Large intestine (tissue), 12 donors: ENCODE measurements at places on chromosomes 3 and 15. TPM values are rescaled to one million over a fixed set of nuclear protein-coding genes. Genes with fewer than 3 reads are reported as not detected.
A peak's percentile ranks its signal among the peaks of the same experiment; 100 is the strongest.

The SCAANT1 gene
- polyA plus RNA-seq, result 1.8 TPM

The COL6A5 gene
- 2.2 TPM for polyA plus RNA-seq

The UTS2B gene
- polyA plus RNA-seq, result 0.24 TPM

DNA sequence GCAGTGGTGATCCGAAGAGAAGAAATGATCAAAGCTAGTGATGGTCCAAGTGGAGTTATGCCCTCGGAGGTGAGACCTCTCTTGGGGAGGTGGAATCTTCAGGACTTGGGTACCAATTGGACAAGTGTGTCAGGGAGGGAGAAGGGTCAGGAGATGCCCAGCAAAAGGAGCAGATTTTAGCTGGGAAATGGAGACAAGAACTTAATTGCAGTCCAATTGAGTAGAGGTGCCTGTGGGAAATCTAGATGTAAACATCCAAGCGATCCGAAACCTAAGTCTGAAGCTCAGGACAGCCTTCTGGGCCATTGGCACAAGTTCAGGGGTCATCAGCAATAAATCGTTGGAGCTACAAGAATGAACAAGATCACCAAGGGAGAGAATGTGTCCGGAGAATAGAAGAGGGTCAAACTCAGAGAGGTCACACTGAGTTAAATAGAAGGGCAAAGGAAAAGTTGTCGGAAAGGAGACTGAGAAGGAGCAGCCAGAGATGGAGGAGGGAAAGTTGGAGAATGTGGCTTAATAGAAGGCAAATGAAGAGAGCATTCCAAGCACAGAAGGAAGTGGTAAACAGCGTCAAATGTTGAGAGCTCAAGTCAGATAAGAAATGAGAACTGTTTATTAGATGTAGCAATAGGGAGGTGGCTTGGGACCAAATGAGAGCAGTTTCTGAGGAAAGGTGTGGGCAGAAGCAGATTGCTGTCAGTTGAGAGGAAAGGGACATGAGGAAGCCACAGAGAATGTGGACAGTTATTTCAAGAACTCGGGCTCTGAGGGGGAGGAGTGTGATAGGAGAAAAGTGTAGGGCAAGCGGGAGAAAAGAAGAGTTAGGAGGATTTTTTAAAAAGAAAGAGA is 64.2 kb upstream of the FNDC3B start:
- H3K4me1 ChIP-seq, result no peaks in the 10 kb centered on the region
- no peaks in the 10 kb centered on the region for H3K36me3 ChIP-seq
- no peaks in the 10 kb centered on the region for H3K27me3 ChIP-seq
- H3K27ac ChIP-seq, result no peak overlapping the region
- H3K4me3 ChIP-seq, result no peak overlapping the region

GRCh38 chr3:44104668-44105321 is 136.9 kb upstream of the TOPAZ1 start:
- peaks cover 19% of the 10 kb centered on the region for H3K4me1 ChIP-seq
- peak; percentile 53 for DNase-seq
- no peak overlapping the region for H3K4me3 ChIP-seq
- peak overlapping the region; percentile 65 for H3K27ac ChIP-seq
- no peaks in the 10 kb centered on the region for H3K27me3 ChIP-seq

- no peak overlapping the region for H3K4me3 ChIP-seq
- no peak for DNase-seq
- no peaks in the 10 kb centered on the region for H3K36me3 ChIP-seq
- H3K27me3 ChIP-seq, result no peaks in the 10 kb centered on the region
Observed at GRCh38 chr15:78259232-78259631, 5.1 kb upstream of the DNAJA4 start.

DNA sequence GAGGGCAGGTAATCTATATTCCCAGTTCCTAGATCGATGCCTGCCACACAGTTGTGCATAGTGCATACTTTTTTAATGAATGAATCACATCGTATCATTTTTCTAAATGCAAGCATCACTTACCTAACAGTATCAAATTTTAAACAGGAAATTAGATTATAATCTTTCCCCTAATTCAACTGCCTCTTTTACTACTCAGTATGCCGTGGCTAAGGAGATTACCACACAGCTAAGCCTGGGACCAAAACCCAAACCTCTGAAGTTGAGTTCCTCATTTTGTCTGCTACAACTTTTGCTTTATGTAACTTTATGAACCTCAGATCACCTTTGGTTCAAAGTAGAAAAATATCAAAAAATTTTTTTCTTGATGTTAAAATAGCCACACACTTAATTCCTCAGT is 53.2 kb upstream of the FNDC3B start:
- H3K36me3 ChIP-seq, result no peaks in the 10 kb centered on the region
- no peak for DNase-seq
- no peaks in the 10 kb centered on the region for H3K4me1 ChIP-seq
- H3K27ac ChIP-seq, result no peak overlapping the region
- H3K4me3 ChIP-seq, result no peak overlapping the region

- H3K27me3 ChIP-seq, result no peaks in the 10 kb centered on the region
- DNase-seq, result peak; percentile 4
- no peak overlapping the region for H3K27ac ChIP-seq
- no peaks in the 10 kb centered on the region for H3K4me1 ChIP-seq
Observed at GRCh38 chr15:61459785-61460707, 230.9 kb upstream of the RORA start.

DNA sequence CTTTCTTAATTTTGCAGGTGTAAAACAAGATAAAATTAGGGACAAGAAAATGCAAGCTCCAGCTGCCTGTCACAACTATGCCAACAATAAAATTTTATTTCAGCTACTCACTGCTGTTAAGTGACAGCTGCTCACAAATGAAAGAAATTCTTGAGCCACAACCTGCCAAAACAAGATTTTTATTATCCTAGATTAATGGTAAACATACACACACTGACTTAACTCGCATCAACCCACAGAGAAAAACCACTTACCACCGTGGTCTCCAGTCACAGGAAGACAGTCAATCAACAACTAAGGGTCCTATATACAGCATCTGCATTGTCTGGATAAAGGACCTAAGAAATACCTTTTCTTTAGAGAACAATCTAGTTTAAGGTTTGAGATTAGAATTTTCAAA is 31.3 kb downstream of the EFL1 start:
- H3K4me3 ChIP-seq, result no peak overlapping the region
- no peak for DNase-seq
- H3K36me3 ChIP-seq, result peaks cover 25% of the 10 kb centered on the region
- peaks cover 11% of the 10 kb centered on the region for H3K4me1 ChIP-seq
- H3K27me3 ChIP-seq, result no peaks in the 10 kb centered on the region

DNA sequence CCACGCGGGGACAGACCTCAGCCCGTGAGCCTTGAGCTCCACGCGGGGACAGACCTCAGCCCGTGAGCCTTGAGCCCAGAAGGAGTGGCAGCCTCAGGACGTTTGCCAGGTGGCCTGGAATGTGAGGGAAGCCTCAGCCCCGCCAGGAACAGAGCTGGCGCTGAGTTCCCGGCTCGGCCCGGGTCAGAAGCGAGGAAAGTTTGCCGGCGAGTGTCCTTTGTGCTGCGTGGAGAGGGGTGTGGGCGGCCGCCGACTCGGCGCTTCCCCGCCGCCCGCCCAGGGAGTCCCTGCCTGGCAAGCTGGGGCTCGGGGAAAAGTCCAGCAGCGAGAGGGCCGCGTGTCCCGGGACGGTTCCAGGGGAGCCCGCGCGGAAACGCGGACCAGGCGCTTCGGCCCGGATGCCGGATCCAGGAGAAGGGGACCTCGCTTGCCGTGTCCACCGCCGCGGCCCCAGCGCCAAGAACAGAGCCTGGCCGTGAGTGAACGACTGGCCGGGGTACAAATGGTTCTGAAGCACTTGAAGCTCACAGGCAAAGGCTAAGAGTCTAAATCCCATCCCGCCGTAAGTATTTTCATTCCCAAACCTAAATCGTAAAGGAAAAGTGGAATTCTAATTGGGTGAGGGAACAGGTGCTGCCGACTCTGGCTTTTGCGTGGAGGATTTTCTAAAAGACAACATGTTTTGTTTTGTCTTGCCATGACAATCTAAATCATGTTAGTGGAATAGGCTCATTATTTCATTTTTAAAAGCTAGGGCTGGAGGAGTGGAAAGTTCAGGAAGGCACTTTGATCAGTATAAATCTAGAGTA is 1.7 kb downstream of the LRRN1 start:
- H3K4me1 ChIP-seq, result peaks cover 5% of the 10 kb centered on the region
- no peaks in the 10 kb centered on the region for H3K36me3 ChIP-seq
- peak overlapping the region; percentile 76 for H3K4me3 ChIP-seq
- peak overlapping the region; percentile 80 for H3K27ac ChIP-seq
- DNase-seq, result peak; percentile 75
- peaks cover 18% of the 10 kb centered on the region for H3K27me3 ChIP-seq

DNA sequence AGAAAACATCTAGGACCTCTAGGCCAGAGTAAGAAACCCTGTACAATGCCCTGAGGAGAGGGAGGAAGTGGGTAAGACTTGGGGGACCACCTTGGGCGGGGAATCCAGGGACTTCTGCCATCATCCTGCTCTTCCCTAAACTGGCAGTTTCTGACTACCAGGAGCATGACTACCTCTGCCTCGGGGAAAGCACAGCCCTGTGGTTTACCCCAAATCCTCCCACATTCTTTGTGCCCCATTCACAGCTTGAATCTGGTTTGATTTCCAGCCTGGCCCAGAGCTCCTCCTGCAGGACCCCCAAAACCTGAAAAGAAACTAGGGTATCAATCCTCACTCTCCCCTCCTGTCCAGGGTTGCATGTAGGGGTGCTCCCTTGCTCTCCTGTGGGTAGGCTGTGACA is 4.7 kb downstream of the C3orf18 start:
- peaks cover 15% of the 10 kb centered on the region for H3K27me3 ChIP-seq
- no peak overlapping the region for H3K4me3 ChIP-seq
- H3K36me3 ChIP-seq, result no peaks in the 10 kb centered on the region
- no peak overlapping the region for H3K27ac ChIP-seq
- DNase-seq, result no peak

DNA sequence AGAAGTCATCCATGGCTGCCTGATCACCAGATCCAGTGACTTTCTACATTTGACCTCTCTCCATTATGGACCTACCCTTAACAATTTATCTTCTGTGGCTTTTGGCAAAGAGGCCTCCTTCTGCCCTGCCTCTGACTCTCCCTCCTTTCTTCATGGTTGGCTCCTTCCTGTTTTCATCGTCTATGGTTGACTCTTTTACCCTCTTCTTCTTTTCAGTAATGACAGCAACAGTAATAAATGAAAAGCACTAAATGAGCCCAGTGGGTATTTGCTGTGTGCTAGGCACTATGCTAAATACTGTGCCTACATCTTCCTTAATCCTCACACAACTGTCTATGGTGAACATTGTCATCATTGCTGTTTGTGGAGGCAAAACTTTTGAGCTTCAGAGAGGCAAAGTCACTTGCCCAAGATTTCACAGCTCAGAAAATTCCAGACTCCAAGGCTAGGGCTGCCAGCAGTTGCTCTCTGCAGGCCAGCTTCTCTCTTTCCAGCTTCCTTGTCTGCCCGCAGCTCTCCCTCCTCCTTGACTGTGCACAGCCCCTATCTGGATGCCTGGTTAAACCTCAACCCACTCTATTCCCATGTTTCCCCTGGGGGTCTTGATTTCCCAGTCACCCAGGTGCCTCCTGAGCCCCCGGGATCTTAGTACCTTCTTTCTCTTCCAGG is 24.6 kb downstream of the ITPR1 start:
- no peaks in the 10 kb centered on the region for H3K27me3 ChIP-seq
- no peak overlapping the region for H3K4me3 ChIP-seq

DNA sequence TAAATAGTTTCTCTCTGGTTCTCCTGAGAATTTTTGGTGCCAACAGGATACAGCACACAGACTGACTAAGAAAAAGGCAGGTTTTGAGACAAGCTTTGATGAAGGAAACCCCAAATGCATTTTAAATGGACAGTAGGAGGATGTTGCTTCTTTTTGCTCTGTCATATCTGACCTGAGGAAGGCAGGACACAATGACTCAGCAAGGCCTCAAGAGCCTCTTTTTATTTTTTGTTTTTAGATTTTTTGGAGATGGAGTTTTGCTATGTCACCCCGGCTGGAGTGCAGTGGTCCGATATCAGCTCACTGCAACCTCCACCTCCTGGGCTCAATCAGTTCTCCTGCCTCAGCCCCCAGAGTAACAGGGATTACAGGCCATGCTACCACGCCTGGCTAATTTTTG is 16.9 kb upstream of the KNG1 start:
- H3K4me3 ChIP-seq, result no peak overlapping the region
- DNase-seq, result no peak
- no peaks in the 10 kb centered on the region for H3K27me3 ChIP-seq
- no peak overlapping the region for H3K27ac ChIP-seq
- no peaks in the 10 kb centered on the region for H3K4me1 ChIP-seq
- no peaks in the 10 kb centered on the region for H3K36me3 ChIP-seq

DNA sequence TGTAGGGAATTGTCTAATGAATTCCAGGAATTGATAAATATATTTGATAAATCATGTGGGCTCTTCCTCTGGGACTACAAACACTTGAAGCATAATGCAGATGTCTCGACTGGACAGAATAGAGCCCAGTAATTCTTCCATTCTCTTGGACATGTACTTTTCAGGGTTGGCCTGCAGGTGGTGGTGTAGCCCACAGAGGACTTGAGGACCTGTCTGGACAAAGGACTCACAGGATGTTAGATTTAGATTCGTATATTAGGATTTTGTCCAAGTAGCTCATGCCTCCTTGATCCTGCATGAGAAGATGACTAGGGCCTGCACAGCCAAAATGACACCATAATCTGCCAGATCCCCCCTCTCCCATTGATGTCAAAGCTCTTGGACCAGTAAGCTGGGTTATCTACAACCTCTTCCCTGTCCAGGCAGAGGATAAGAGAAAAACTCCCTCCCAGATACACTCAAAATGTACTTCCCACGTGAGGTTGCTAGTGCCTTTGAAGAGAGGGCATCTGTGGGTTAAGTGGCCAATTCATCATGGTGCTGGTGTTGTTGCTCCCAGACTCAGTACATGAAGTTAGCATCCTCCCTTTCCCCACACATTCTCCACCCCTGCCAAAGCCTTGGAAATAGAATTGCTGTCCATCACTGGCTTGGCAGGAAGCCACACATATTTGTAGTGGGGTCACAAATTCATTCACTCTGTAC is 88.6 kb upstream of the ZNF280D start:
- no peaks in the 10 kb centered on the region for H3K36me3 ChIP-seq
- H3K27ac ChIP-seq, result no peak overlapping the region
- peak; percentile 44 for DNase-seq
- H3K27me3 ChIP-seq, result no peaks in the 10 kb centered on the region
- H3K4me1 ChIP-seq, result no peaks in the 10 kb centered on the region

- DNase-seq, result no peak
- H3K27ac ChIP-seq, result no peak overlapping the region
- H3K4me3 ChIP-seq, result no peak overlapping the region
- no peaks in the 10 kb centered on the region for H3K36me3 ChIP-seq
- H3K27me3 ChIP-seq, result no peaks in the 10 kb centered on the region
Observed at GRCh38 chr15:39784638-39785037, 2.0 kb upstream of the FSIP1 start.

- H3K27ac ChIP-seq, result no peak overlapping the region
- H3K36me3 ChIP-seq, result no peaks in the 10 kb centered on the region
- no peaks in the 10 kb centered on the region for H3K4me1 ChIP-seq
- H3K27me3 ChIP-seq, result no peaks in the 10 kb centered on the region
- H3K4me3 ChIP-seq, result no peak overlapping the region
Observed at GRCh38 chr3:55963601-55964000, 476.5 kb upstream of the WNT5A start.
